ENCODE measurements at places on chromosomes 5 and 9.
A peak's percentile ranks its signal among the peaks of the same experiment; 100 is the strongest.

DNA sequence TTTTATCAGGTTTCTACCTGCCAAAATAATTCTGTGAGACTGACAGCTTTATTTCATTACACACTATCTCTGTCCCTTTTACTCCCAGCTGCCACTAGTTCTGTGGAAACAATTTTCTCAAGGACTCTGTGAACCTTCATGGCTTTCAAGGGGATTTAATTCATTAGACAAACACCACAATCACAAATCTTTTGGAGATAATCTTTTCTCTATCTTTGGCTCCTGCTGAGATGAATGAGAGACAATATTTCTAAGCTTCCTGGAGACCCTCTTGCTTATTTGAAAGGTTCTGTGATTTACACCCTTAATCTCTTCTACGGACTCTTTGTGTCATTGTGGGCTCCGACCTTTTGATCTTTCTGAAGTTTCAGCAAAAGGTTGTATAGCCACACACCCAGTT lies 222.6 kb downstream of the PRDM9 start:
- DNase-seq: no peak

- no peak for DNase-seq
Observed at GRCh38 chr9:38276771-38277439, 115.6 kb upstream of the ALDH1B1 start.

GRCh38 chr5:93654676-93655075 lies 71.7 kb downstream of the NR2F1 start:
- no peak for DNase-seq

GRCh38 chr9:107587191-107587963 lies 97.8 kb upstream of the KLF4 start:
- DNase-seq: no peak

DNA sequence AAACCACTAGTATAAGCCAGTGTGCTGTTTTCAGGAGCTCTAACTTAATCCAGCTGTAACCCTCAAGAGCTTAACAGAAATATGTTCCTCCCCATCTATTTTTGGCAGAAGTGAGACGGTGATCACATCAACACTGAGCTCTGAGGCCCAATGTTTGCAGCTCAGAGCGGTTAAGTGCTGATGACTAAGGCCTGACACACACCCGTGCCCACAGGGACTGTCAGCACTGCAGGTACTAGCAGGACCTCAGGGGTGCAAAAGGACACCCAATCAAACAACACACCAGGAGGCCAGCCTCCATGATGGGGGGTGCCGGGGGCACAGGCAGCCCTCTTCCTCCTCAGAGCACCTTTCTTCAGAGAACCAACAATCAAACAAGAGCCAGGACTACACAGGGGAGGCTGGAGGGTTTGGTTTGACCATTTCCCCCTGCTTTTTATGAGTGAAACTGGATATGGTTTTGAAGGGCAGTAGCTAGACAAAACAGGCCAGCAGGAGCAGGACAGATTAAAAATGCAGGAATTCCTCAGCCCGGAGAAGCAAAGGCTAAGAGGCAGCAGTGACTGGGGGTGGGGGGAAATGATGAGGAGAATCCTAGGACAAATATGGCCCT lies 61.3 kb downstream of the RAPGEF1 start:
- DNase-seq: peak; percentile 92

DNA sequence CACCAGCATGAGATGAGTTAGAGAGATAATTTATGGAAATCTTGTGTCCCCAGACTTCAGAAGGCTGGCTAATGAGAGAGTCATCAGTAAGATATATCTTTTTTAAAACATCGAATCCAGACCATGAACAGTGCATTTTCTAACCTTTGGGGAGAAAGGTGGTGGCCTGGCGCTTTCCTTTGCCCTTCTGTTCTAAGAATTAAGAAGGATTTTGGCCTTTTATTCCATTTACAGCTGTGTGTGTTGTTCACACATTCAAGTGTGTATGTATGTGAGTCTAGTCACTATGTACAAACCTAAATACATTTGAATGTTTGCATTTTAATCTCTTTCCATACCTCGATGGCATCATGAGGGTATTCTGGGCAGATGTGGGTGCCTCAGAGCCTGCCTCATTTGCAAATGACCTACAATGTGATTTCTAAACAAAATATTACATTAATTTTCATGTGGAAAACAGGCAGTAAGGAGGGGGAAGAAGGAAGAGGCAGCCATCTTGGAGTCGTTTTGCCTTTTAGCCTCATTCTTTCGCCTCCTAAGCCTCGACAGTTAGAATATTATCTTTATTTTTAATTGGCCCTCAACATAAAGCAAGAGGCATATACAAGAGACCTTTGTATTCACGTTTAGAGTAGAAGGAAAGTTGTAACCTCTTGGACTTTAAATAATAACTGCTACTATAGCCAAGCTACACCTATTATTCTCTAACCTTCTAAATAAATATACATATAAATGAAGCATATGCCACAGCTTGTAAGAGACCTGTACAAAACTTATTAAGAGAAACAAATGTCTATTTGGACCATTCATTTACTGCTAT lies 125.3 kb upstream of the TMEM161B start:
- DNase-seq: no peak

DNA sequence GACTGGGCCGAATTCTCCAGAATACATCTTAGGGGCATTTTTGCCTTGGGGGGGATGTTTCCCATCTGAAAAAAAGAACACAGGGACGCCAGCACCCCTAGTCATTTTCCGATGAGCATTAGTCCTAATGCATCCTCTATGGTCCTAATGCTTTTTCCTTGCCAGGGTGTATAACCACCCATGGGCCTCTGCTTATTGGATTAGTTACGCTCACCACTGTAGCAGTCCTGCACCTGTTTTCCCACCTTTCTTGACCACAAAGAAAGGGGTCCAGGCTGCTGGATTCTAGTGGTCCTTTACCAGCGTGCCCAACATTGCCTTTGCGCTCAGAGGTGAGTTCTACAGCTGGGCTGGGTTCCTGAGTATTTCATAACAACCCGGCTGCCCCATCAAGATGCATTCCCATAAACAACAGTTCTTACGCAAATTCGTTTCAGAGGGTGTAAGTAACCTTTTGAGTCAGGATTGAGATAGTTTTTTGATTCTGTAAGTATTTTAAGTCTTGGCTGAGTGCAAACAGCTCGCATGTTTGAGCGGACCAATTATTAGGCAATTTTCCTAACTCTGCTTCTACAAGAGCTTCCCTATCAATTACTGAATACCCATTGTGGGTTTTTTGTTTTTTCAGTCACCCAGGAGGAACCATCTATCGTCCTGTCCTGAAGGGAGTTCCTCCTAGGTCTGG lies 135.1 kb downstream of the DROSHA start:
- no peak for DNase-seq

- peak; percentile 58 for DNase-seq
Observed at GRCh38 chr5:179731791-179732411, 721 bp upstream of the MAML1 start.

DNA sequence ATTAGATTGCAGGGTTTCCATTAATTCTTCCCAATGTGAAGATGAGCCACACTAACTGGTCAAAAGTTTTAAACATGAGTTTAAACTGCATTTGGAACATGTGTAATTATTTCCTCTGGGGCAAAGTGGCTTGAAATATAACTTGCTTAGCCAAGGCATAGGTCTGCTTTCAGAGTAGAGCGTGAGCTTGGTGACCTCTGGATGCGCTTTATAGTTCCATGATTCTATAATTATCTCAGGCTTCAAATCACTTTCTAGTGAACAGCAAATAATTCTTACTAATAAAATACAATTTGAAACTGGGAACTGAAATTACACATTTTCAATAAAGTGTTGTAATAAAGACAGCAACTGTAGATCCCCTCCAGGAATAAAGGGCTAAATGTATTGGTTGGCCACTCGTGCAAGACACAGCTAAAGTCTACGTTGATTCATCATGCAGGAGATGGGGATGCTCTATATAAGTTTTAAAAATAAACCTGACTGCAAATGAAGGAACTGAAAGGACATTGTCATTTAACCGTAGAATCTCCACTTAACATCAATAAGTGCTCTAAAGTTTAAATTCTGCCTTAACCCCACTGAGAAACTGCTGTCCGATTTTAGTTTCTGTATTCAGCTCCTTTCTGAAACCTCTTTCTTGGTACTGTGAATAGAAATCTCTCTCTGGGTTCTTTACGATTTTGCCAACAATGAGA lies 460.0 kb downstream of the PSAT1 start:
- no peak for DNase-seq

GRCh38 chr9:118985851-118986250 lies 383.4 kb downstream of the BRINP1 start:
- DNase-seq: no peak

DNA sequence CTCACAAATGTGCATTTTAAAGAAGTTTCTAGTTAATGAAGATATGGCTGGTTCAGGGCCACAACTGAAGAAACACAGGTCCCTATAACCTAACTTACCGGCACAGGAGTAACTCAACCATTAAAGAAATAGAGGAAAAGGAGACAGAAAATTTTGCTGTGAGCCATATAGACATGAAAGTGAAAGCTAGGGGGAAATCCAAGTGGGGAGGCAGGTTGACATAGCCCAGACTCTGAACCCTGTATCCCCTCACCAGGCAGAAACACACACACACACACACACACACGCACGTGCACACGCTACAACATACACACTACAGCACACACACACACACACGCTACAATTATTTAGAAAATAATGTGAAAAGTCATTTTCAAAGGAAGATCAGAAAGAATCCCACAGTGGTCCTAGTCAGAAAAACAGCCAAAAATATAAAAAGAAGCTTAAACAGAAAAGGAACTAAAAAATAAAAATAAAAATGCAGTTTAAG lies 856.4 kb upstream of the CDH6 start:
- DNase-seq: no peak

DNA sequence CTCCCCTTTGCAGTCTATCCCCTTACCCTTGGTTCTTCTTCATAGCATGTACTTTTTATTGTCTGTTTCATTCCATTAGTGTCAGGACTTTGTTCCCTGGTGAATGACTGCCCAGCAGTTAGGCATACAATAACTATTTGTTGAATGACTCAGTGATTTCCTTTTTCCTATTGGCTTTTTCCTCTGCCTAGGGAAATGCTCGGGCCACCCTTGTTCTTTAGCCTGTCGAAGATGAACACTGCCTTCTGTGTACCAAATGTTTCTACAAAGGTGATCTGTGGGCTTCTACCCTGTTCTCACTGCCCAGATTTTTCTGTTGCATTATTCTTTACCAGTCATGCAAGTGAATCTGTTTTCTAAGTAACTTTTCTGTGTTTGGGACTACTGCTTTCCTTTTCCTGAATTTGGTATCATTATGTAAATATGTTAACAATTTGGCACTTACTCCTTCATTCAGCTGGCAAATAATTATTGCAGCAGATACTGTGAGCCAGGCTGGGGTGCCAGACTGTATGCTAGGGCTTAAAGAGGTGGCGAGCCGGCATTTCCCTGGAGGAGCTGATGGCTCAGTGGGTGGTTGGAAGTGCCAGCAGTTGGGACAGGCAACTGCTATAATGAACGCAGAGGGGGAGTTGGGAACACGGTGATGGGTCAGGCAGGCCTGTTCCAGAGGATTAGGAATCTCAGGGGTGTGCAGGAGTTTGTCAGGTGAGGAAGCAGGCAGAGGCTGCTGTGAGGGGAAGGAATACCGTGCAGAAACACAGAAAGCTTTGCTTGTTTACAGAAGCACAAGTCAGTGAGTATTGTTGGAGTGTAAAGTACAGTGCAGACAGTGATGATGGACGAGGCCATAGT lies 30.6 kb downstream of the KDM4C start:
- no peak for DNase-seq

DNA sequence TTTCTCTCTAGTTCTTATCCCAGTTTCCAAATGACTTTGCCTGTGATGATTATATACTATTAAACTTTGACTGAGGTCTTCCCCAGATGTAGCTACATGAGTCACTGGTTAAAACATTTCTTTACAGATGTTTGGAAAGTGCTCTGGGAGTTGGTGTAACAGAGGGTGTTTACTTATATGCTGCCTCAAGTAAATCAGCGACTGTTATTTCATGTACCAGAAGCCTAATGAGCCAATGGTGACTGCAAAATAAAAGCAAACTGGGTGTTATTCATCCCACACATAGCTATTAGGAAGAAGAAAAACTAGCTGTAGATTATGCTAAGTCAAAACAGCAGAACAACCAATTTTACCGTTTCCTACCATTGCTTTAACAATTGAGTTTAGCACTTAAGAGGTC lies 929.7 kb upstream of the SEMA6A start:
- DNase-seq: no peak

GRCh38 chr9:2872931-2873323 lies 29.0 kb upstream of the PUM3 start:
- peak; percentile 15 for DNase-seq

GRCh38 chr9:92954049-92954861 lies 6.9 kb downstream of the FGD3 start:
- peak; percentile 92 for DNase-seq

DNA sequence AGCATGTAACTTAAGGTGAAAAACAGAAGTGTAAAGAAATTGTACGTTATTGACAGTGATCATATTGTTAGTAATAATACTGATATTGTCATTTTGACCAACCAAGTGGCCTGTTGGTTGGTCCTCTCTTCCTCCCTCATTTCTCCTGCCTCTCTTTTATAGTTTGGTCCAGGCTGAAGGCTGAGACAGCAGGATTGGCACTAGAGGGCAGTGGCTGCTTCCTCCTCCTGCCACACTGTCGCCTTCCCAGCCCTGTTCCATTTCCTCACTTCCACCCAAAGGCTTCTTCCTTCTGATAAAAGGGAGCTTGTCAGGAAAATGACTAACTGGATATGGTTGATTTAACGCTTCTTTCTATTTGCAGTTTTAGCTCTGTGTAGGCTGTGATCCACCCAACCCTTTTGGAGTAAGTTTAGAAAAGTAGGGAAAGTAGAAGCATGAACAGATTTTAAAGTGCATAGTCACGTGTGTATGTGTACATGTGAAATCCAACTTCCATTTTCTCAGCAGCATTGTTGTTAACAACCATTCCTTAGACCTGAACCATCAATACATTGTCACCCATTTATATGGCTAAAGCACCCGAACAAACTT lies 35.6 kb downstream of the PTCD2 start:
- DNase-seq: no peak

GRCh38 chr5:1503241-1504068 lies 20.3 kb downstream of the LPCAT1 start:
- peak; percentile 9 for DNase-seq

DNA sequence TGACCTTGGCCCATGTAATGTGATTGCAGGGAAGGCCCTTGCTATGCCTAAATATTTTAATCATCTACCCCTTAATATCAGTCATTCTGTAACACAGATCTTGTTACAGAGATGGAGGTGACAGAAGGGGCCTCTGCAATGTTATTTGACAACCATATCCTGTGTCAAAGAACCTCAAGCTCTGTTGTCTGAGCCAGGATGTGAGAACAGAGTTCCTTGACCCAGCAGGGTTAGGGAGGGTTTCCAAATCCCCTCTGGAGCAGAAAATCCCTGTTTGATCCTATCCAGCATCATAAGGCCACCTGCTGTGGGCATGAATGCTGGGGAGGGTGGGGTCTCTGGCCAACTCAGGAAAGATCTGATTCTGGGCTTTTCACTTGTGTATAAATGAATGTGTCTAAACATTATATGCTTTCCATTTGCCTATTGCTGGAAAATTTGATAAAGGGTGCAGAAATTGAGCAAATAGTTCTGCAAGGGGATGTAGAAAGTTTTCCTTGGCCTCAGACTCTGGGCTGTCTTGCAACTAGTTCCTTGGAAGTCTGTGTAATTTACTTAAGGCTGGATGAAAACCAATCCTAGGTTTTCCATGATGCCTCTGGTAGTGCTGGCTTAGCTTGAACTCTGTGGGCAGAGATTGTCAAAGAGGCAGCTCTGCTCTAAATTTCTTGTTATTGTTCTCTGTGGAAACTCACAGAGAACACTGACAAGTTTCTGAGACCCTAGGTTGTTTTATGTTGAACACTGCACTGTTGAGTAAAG lies 71.0 kb downstream of the PGM5 start:
- DNase-seq: no peak

Measured in CD4-positive, alpha-beta T cell treated with Interleukin-2 at 100 ng/mL for 4 hours (primary cell).